ENCODE measurements at places on chromosomes 13 and 19.
A peak's percentile ranks its signal among the peaks of the same experiment; 100 is the strongest.

GRCh38 chr13:28753208-28753892 lies 34.6 kb upstream of the SLC46A3 start:
- peak; percentile 68 for DNase-seq

GRCh38 chr19:33064458-33064791 lies 263 bp downstream of the RHPN2 start:
- no peak for DNase-seq

GRCh38 chr13:76832258-76832988 lies 53.8 kb downstream of the KCTD12 start:
- no peak for DNase-seq

GRCh38 chr19:38190061-38190460 lies 34.0 kb downstream of the DPF1 start:
- no peak for DNase-seq

DNA sequence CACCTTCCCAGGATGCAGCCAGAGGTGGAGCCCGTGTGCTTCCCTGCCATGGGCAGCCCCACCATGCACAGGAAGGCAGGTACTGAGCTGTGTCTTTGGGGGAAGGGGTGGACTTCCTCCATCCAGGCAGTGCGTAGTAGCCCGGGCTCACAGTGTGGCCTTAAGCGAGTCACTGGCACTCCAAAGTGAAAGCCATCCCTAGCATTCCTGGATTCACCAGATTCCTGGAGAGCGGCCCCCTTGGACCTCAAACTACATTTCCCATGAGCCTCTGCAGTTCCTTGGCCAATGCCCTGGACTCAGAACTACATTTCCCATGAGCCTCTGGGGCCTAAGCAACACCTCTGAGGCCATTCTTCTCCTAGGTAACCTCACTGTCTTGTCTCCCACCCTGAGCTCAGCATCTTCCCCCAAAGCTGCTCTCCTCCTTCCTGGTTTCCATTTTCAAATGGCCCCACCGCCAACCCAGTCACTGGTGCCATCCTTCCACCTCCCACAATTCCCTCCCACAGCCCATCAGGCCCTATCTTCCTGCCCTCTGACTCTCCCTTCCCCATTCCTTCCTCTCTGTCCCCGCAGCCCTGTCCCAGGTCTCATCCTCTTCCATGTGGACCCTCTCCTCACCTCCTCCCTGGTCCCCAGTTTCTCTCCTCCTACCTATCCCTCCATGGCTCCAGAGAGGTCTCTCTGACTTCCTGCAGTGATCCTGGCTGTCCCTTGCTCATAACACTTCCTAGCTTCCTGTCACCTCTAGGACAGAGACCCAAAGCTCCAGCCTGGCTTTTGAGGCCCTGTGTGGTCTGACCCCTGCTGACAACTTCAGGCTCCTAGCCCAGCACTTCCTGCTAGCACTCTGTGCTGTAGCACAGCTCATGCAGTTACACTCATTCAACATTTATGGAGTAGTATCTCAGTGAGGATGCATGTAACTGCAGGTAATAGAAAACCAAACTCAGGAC lies at the start of gene C19orf81:
TSS of gene C19orf81 (plus strand) at position 13 of the 959 bp plus-strand sequence. CDS start at position 13, 0 bp downstream.
- DNase-seq: peak; percentile 55

DNA sequence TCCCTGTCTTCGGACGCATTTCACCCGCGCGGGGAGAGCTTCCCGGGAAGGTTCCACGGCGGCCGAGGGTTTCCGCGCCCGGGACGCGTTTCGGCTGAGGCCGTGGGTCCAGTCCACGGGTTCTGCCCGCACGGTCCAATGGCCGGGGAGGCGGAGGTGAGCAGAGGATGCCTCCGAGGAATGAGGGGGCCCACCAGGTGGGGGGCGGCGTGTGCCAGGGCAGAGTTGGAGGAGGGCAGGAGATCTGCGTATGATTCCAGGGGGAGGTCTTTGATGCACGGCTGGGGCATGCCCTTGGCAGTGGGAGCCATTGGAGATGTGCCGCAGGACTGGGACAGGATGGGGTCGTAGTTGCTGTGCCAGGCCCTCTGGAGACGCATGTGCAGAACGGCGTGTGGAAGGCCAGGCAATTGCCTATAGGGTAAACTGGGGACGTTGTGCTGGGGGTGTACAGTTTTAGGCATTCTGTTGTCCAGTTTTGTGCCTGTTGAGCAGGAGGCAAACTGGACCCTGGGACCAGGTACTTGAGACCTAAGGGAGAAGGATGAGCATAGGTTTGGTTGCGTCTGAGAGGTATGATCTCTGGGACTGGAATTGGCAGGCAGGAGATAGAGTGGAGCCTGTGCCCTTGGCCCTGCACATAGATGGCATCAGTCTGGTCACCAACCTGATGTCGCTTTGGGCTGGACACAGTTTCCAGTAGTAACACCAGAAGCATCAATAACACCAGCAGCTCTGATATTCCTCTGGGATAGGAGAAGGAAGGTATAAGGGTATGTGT lies 751 bp downstream of the ZNF584 start:
- no peak for DNase-seq

DNA sequence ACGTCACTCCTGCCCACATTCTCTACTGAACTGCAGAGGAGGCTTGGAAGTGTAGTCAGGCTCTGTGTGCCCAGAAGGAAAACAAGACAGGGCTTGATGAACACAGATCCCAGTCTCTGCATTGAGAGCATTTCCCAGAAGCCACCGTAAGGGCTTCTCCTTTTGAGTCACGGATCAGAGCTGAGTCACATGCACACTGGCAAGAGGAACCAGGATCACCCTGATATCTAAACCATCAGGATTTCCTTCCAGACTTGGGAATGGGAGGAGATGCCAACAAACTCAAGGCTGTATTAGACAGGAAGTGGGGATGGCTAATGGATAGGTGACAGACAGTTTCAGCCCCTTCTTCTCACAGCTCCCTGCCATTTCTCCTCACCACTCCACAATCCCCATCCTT lies 17.7 kb upstream of the FBXO17 start:
- DNase-seq: peak; percentile 53

DNA sequence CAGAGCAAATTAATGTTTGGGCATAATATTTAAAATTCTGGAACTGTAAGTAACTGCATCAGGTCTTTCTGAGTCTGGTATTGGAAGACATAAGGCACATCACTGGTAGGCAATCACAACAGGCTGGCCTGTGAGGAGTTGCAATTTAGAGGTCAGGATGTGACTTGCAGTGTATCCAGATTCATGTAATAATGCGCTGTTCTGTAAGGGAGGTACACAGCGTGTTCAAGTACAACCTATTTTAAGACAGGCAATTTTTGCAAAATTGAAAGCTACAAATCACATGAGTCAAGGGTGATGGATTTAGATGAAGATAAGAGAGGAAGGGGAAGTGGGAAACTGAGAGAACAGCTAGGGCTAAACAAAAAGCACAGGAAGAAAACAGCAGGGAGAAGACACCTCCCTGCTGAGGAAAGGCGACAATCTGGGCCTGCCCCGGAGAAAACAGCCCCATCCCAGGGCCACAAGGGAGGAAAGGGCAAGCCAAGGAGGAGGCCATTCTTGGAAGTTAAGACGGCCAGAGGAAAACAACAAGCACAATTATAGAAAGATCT lies 138.1 kb downstream of the LACC1 start:
- DNase-seq: no peak

- no peak for DNase-seq
Measured at GRCh38 chr19:42762789-42763188, 2.7 kb downstream of the PSG8 start.

GRCh38 chr13:92488249-92488852 lies 738.3 kb upstream of the GPC6 start:
- no peak for DNase-seq

GRCh38 chr13:101127741-101128353 lies 288.5 kb downstream of the NALCN start:
- DNase-seq: peak; percentile 22

DNA sequence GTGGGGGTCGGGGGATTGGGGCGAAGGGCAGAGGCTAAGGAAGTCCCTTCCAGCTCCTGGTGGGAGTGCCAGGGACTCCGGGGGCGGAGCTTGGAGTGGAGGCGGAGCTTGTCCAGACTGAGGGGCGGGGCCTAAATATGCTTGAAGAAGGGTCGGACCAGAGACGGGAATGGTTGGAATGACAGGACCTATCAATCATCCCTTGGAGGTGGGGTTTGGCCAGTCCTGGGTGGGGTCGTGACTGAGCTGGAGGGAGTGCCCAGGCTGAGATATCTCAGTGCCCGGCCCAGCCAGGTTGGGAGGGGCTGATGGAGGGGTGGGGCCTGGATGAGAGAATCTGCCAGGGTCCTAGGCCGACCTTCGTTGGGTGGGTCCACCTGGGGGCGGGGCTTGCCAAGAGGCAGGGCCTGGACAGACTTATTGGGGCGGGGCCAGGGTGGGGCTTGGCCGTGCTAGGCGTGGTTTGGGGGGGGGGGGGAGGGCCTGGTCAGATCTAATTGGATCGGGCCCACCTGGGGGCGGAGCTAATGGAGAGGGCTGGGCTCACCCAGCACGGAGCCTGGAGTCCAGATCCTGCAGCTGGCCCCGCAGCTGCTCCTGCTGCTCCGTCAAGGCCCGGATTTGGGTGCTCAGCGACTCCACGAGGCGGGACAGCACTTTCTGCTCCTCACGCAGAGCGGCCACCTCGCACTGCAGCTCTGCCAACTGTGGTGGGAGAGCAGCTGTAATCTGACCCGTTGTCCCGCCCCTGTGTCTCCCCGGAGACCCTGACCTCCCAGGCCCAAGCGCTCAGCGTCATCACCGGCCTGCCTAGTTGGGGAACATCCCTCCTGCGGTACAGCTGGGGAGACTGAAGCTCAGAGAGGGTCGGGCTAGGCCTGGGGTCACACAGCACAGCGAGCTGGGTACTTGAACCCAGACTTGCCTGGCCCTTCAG lies 2.6 kb upstream of the WIZ start:
- DNase-seq: peak; percentile 58

DNA sequence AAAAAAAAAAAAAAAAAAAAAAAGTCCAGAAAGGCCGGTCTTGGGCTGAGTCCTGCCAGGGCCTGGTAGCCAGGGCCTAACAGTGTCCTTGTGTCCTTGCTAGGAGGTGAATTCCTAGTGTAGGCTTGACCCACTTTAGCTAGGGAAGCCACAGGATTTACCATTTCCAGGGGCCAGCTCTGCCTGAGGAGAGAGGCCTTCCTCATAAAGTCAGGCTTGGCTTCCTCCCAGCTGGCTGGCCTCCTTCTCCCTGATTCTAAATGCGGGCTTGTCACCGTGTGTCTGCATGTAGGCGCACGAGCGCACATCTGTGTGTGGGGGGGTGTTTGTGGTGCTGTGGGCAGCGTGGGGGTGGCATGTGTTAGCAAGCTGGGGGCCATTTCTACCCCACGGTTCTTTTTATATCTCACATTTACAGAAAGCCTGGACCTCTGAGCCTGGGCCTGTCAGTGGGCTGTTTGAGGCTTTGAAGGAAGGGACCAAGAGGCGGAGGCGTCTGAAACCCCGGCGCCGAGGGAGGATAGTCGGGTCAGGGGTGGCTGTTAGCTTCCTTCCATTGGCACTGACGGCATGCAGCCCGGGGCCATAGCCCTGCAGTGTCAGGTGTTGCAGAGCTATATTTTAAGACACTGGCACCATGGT lies 31.7 kb downstream of the IER2 start:
- DNase-seq: no peak

- DNase-seq: no peak
Measured at GRCh38 chr13:108987517-108987916, 358.1 kb downstream of the MYO16 start.

- no peak for DNase-seq
Measured at GRCh38 chr13:83498045-83498444, 384.2 kb downstream of the SLITRK1 start.

DNA sequence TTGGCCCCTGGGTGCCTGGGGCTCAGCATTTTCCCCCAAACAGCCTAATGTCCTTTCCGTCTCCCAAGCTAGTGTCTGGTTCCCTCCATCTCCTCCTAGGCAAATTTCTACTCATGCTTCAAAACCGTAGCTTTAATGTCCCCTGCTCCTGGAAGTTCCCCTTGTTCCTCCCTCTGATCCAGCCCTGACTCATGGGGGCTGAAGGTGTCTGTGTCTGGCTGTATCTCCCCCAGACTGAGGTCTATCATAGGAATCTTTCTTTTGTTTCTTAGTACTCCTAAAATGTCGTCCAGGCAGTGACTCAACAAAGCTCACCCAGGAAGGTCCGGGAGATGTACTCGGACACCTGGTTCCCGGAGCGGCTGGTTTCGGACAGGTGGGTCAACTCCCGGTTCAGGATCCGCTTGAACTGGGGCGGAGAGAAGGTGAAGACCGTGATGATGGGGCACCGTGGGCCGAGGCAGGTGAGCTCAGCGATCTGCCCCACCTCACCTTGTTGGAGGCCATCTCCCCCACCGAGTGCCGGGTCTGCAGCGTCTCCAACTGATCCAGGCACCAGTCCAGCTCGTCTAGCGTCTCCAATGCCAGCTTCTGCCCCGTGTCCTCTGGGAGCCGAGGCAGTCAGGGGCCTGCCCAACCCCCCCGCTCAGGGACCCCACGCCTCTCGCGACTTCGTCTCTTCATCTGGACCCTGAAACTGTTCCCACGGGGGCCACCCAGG lies 6.2 kb downstream of the PDE4C start:
- no peak for DNase-seq

- no peak for DNase-seq
Measured at GRCh38 chr13:51785712-51786424, 18.1 kb downstream of the DHRS12 start.

GRCh38 chr13:27857282-27857681 lies 62.5 kb upstream of the PDX1 start:
- no peak for DNase-seq

DNA sequence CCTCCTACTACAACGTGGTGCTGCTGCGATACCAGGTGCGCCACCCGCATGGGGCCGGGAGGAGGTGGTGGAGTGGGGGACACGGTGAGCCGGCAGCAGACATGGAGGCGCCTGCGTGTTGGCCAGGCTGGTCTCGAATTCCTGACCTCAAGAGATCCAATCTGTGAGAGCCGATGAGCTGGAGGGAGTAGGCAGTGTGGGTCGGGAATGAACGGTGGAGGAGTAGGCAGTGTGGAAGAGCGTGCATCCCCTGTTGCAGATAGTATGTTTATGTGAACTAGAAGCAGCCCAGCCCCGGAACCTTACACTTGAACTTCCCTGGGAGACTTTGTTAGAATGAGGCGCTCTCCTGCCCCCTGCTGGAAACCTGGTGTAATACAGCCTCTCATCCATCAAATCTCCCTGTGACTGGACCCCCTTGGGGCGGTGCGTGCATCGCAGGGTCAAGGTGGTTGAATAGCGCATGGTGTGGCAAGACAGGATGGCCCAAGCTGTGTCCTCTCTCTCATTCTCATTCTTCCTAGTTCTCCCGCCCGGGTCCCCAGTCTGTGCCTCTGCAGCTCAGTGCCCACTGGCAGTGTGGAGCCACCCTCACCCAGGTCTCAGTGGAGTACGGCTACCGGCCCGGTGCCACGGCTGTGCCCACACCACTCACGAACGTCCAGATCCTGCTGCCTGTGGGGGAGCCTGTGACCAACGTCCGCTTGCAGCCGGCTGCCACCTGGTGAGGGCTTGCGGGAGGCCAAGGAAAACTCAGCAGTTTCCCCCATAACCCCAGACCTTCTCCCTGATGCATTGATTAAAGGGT lies 10.5 kb upstream of the B3GNT3 start:
- peak; percentile 77 for DNase-seq

DNA sequence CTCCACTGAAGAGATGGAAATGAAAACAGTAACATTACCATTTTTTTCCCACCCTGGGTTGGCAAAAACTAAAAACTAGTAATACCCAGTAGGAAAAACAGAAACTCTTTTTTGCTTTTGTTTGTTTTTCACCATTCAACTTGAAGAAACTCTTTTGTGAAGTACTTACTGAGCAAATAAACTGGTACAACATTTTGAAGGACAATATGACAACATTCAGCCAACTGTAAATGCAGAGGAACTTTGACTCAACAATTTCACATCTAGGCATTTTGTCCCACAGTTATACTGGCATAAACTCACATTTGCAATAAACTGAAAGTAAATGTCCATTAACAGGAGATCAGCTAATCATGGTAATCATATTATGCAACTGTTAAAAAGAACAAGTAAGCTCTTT lies 152.5 kb downstream of the RNF17 start:
- DNase-seq: no peak

Data from HTR-8/SVneo (cell line).